ENCODE measurements at places on chromosomes 4 and X.

GRCh38 chr4:174999407-174999806 is 81.2 kb downstream of the ADAM29 start:
- DNase-seq = no peak

DNA sequence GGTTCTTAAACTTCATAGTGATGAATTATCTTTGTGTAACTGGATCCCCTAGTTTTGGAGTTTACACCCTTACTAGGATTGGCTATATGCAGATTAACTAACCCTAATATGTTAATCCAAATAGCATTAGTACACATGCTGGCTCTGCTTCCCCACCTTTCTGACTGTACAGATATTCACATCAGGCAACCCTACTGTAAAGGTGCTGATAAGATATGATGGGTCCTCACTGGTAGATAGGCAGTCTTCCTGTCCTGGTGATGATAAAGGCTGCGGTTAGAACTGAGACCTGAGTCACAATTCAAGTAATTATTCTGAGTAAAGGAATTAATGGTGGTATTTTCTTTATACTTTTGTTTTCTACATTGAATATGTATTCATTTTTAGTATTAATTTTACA is 118.6 kb downstream of the COL4A5 start:
- DNase-seq = no peak

DNA sequence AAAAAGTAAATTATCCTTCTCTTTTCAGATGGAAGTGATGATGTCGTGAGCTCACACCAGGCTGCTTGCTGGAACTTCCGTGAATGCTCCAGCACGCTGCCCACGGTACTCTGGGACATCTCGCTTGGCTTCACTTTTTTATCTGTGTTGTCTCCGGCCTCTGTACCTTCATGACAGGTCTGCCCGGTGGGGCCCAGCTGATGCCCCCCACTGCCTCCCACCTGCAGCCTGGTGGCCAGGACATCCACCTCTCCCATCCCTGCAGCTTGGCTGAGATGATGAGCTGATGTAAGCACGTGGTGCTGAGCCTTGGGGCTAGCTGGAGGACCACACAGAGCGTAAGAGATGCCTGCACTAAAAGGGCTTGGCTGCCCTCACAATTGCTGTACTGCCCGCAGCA is 59.0 kb upstream of the HELT start:
- DNase-seq = no peak

- no peak for DNase-seq
Measured at GRCh38 chr4:51895158-51895557, 52.2 kb downstream of the DCUN1D4 start.

All from activated T-cell treated with anti-CD3 and anti-CD28 coated beads for 48 hours (primary cell).